Left renal cortex interstitium (tissue), 4 donors: ENCODE measurements at places on chromosomes 4 and X. TPM values are rescaled to one million over a fixed set of nuclear protein-coding genes. Genes with fewer than 3 reads are reported as not detected.

PDE6B gene
- polyA plus RNA-seq, result 50.5 TPM

BANK1 gene
- 3.4 TPM for polyA plus RNA-seq

DNA sequence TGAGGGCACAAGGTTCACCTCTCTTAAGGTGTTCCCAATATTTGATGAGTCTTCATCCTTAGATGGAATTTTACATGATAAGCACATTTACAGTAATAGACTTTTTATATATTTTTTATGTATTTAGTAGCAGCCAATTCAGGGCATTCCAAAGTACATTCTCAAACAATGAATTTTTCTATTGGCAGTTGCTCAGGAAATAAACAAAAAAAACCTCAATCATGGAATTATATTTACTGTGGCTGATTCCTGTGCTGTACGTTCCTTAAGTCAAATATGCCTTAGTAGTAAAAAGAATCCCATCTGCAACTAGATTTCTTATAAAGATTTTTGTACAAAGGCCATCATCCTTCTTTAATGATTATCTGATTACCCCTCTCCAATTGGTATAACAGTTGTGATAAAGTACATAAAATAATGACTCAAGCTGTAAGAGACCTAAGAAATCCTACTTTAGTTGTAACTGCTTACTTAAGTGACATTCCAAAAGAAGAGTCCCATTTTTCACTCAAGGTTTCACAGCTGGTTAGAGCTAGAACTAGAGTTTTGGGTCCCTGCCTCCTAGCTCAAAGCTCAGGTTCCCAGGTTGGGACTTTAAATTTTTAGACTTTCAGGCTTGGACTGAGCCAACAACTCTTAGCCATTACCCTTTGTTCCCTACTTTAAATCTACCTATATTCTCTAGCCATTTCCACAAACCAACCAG is 152.7 kb downstream of the FHIP1A start:
- DNase-seq, result no peak

DNA sequence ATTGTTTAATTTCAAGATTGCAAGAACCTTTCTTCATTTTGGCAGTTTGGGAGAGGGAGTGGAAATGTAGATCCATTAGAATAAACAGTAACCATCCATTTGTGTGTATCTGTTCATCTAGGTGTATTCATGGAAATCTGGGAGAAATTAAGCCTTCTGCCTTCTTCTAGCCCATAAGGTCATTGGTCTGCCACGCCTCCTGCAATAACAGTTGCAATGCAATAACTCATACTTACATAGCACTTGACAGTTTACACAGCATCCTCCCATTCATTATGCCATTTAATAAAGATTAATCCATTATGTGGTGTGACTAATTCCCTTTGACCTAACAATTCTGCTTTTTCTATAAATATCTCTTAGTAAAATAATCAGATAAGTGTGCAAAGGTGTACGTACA is 42.6 kb downstream of the SHROOM4 start:
- DNase-seq, result no peak
